ENCODE measurements at places on chromosomes 3 and 15. TPM values are rescaled to one million over a fixed set of nuclear protein-coding genes. Genes with fewer than 3 reads are reported as not detected.

Gene SI
- total RNA-seq = not detected

Gene C3orf22
- total RNA-seq = not detected

Gene THSD4
- total RNA-seq = 23.1 TPM

Gene REC114
- total RNA-seq = not detected

Gene CRABP1
- not detected for total RNA-seq

Gene CCNB2
- 43.2 TPM for total RNA-seq

Gene PP2D1
- total RNA-seq = not detected

Gene SPTBN5
- 7.0 TPM for total RNA-seq

Gene NOP10
- total RNA-seq = 154 TPM

Gene SPTSSB
- not detected for total RNA-seq

Gene CKMT1A
- total RNA-seq = not detected

Gene TRAT1
- total RNA-seq = not detected

Gene ARGFX
- total RNA-seq = not detected

Gene FSIP1
- total RNA-seq = 0.97 TPM

Gene FGF7
- 0.32 TPM for total RNA-seq

Gene SLC33A1
- total RNA-seq = 28.9 TPM

Gene ATP1B3
- 91.9 TPM for total RNA-seq

Gene ACTC1
- total RNA-seq = not detected

Gene TNFAIP8L3
- total RNA-seq = 10.2 TPM

Gene FOXL2
- total RNA-seq = 0.30 TPM

Gene TPRG1
- under 0.01 TPM for total RNA-seq

Gene ACVR2B
- total RNA-seq = 4.0 TPM

Gene ZNF860
- total RNA-seq = 0.61 TPM

Gene FSTL1
- total RNA-seq = 483 TPM

Gene GOLGA6L7
- total RNA-seq = not detected

Gene ALDH1A3
- total RNA-seq = 14.9 TPM

Gene CCR3
- total RNA-seq = not detected

Gene GOLGA6D
- not detected for total RNA-seq

Gene ACP3
- total RNA-seq = not detected

Gene KLHL24
- total RNA-seq = 60.7 TPM

Gene COLQ
- total RNA-seq = 0.46 TPM

Gene IGSF10
- total RNA-seq = under 0.01 TPM

Gene LRTM1
- not detected for total RNA-seq

Gene CP
- not detected for total RNA-seq

Gene ALG3
- 32.5 TPM for total RNA-seq

Gene ISL2
- not detected for total RNA-seq

Gene MYRIP
- total RNA-seq = 1.3 TPM

Gene GOLGA6B
- total RNA-seq = not detected
